ENCODE measurements at places on chromosomes 2 and 18.

DNA sequence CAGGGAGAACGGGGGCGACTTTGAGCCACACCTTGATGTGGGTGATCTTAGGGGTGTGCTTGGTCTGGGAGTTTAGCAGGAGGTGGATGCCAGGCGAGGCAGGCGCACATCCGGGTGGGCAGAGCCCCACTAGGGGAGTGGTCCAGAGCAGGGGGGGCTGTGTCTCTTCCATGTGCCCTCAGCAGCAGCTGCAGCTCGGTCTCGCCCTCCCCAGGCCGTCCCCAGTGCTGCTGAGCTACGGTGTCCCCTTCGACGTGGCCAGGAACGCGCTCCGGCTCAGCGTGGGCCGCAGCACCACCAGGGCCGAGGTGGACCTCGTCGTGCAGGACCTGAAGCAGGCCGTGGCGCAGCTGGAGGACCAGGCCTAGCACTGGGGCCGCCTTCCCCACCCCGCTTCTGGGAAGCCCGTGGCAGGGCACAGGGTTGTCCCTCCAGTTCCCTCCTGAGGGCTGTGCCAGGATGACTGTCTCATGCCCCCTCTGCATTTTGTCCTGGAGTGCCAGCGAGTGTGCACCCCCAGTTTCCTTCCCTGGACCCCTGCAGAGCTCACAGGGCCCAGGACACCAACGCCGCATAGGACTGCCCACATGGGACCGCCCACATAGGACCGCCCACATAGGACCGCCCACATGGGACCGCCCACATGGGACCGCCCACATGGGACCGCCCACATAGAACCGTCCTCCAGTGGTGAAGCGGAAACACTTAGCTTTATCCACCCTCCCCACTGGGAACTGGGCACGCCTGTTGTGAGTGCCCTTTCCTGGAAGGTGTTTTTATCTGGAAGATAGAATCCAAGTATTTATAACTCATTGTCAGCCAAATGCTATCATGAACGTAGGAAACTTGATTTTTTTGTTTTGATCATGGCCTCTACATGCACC is 1.9 kb upstream of the ESPNL start:
- no peak for DNase-seq

GRCh38 chr2:135773917-135774316 is 32.3 kb downstream of the UBXN4 start:
- no peak for DNase-seq

DNA sequence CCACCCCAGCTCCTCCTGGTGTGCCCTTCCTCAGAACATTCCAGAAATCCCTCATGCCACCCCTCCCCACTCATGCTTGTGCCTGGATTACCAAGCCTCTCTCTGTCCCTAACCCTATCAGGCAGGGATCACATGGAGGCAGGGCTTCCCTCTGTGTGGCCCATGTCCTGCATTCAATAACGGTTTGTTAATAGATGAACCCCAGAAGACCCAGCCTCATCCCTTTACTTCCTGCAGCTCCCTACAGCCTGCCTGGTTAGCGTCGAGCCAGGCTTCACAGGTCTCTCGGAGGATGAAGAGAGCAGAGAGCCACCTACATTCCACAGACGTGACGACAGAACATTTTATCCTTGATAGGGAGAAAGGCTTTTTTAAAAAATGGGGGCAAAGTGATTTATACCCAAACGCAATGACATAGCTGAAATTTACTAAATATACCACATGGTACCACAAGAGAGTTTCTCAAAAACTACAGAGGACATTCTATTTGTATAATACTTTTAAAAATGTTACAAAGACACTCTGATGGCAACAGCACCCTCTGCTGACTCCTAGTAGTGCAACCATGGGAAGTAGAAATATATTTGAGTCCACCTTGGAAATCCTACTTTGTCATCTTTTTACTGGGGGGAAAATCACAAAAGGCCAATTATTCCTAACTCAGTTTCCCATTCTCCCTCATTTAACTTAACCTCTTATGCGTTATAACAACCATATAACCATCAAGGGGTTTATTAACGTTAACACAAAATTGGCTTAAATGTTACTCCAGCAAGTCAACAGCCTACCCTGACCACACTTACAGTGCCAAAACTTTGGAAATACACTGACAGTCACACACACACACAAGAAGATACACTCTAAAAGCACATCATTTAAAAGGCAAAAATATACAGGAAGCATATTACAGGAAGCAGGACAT is 30.7 kb downstream of the FBXO15 start:
- DNase-seq = no peak

DNA sequence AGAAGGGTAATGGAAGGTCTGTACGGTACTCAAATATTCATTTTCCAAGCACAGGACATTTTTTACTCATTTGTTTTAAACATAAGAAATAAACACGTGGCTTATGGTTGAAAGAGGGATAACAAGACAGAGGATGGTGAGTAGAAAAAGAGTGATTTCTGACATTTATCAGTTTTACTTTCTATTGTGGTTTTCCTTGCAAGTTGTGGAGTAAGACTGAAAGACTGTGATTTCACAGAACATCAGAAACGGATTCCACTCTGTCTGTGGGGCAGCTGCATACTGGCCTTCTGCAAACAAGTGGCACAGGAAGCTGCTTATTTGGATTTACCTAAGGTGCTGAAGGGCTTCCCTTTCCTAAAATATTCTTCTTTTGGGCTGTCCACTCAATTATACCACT is 122.2 kb upstream of the ITGB6 start:
- no peak for DNase-seq

GRCh38 chr2:225276207-225276606 is 123.3 kb upstream of the NYAP2 start:
- no peak for DNase-seq

DNA sequence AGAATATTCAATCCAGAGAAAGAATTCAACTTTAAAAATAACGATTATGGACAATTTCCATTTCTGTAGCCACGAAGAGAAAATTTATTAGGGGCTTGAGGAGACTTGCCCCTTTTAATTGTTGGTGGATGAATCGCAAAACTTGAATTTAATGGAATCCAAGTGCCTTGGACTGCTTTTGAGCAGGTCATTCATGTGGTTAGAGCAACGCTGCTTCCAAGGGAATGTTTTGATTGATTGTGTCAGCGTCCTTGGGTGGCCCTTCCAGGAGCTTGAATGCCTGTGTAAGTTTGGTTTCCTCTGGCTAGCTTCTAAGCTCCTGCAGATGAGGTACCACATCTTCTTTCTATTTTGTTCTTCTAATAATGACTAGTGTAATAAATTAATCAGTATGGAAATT is 213.4 kb downstream of the LTBP1 start:
- no peak for DNase-seq

GRCh38 chr18:832085-832681 is 20.1 kb upstream of the YES1 start:
- DNase-seq = no peak

- no peak for DNase-seq
These were observed 94.5 kb upstream of the FN1 start for GRCh38 chr2:215530191-215530968.

- DNase-seq = no peak
These were observed 97.6 kb downstream of the WDR7 start for GRCh38 chr18:56748698-56749268.

GRCh38 chr2:20433249-20433648 is 13.6 kb upstream of the RHOB start:
- DNase-seq = no peak

DNA sequence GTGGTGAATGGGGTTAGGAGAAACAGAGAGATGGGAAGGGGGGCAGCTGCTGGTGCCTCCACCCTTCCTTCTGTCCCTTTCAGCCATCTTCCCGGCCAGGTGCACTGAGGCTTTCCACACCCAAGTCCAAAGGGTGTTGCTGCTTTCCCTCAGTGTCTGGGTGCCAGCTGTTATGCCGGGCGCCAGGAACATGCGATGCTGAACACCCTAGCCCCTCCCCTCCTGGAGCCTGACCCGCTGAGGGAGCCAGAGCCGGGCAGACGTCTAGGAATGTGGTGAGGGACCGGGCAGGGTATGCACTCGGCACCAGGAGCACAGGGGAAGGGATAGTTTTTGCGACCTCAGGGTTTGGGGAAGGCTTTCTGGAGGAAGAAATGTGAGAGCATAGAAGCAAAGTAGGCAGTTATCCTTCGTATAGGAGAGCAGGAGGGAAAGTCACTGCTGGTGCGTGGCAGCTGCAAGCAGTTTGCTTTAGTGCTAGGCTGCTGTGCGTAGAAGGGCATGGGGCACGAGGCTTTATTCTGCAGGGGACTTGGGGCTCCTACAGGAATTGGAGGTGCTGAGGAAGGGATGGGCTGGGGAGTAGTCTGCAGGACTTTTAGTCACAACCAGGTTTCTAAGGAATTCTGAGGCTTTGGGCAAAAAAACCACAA is 147.7 kb downstream of the TSN start:
- no peak for DNase-seq

DNA sequence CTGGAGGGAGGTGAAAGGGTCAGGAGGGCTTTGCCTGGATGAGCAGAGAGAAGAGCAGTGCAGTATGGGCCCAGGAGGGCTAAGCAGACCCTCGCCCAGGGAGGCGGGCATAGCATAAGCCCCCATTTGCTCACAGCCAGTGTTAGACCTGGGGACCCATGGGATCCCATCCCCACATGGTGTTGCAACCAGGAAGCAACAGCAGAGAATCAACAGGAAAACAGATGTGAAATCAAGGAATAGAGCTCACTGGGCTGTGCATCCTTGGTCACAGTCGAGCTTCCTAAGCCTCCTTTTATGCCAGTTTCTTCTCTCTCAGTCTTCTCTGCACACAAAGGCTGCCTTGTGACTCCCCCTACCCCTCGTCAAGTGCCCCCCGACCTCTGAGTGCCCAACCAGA is 19.9 kb downstream of the ASB18 start:
- DNase-seq = no peak

DNA sequence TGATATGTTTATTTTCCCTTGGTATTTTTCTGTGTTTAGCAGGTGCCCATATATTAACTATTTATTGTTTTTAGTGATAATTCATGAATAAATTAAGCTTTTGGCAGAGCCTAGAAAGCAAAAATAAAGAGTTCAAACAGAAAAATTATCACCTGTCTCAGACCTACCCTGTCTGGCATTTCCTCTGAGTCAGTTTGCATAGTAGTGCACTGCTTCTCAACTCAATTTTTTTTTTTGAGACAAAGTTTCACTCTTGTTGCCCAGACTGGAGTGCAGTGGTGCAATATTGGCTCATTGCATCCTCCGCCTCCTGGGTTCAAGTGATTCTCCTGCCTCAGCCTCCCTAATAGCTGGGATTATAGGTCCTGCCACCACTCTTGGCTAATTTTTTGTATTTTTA is 793.9 kb downstream of the SUCLG1 start:
- no peak for DNase-seq

DNA sequence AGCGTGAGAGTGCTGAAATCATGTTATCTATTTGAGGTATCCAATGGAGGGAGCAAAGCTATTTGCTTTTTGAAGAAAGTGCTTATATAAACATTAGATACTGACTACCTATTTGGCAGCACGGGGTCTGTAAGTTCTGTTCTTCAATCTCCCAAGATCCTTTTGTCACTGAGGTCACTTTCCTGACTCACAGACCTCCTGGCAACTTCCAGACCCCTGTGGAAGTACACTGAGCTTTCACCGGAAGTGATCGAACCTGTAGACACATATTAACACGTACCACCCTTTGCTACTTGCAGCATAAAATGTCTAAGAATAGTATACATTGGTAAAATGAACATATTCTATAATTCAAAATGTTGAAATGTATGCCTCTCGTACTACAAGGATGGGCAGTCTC is 452.6 kb upstream of the ST6GAL2 start:
- DNase-seq = no peak

- DNase-seq = no peak
These were observed 1.9 kb downstream of the PRKRA start for GRCh38 chr2:178448968-178449661.

DNA sequence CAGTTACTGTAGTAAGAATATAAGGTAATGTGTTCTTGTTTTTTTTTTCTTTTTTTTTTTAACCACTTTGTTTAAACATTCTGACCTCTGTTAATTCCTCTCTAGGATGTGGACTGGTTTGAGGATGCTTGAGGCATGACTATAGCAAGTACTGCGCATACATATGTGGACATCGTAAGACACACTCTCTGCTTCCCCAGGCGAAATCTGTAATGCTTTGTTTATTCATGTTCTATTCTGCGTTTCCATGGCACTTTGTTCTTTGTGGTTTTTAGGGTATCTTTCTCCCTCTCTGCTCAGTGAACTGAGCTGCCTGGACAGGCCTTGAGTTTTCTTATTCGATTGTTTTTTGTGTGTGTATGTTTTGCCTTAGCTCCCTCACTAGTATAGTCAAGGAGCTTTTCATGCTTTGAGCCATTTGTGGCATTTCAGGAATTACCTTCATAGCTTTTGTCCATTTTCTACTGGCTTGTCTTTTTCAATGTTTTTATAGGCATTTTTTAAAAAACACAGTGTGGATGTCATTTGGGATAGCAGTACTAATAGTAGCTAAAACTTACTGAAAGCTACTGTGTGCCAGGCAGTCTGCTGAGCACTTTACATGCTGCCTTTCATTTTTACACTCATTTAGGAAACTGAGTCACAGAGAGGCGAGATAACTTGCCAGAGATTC is 1.9 kb upstream of the SH3BP4 start:
- no peak for DNase-seq

- no peak for DNase-seq
These were observed 187.4 kb downstream of the MGAT5 start for GRCh38 chr2:134441153-134441863.

DNA sequence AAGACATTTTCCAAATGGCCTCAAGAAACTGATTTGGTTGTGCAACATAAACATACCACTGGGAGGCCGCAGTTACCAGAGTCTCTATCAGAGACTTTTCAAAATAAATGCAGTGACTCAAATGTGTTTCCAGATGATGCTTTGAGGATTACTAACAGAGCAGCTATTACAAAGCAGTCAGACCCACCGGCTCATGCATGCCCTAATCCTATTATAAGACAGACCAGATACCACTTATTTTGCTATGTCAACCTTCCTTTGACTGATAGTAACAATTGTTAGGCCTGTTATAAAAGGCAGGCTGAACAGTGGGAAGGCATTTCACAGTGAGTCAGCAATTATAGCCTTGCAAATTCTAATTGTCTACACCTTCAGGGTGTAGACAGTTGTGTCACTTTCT is 217.7 kb downstream of the LRRTM1 start:
- DNase-seq = no peak

DNA sequence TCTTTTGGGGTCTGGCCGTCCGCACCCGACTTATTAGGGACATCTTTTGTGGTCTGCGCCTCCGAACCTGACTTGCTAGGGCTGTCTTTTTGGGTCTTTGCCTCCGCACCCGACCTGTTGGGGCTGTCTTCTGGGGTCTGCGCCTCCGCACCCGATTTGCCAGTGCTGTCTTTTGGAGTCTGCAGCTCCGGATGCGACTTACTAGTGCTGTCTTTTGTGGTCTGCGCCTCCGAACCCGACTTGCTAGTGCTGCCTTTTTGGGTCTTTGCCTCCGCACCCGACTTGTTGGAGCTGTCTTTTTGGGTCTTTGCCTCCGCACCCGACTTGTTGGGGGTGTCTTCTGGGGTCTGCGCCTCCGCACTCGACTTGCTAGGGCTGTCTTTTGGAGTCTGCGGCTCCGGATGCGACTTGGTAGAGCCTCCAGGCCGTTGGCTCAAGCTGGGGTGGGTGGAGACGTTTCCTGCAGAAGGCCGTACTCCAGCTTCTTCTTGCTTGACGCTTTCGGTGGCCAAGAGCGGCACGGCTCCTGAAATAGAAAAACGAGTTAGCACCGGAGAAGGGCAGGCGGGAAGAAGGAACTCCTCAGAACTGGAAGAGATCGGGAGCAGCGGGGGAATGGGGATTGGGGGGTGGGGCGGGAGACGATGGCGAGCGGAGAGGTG is 498 bp downstream of the TGOLN2 start:
- peak; percentile 50 for DNase-seq

All from activated effector memory CD4-positive, alpha-beta T cell treated with Interleukin-2 at 50 U/mL for 16 hours (primary cell).